ENCODE measurements at places on chromosomes 7 and 10.

DNA sequence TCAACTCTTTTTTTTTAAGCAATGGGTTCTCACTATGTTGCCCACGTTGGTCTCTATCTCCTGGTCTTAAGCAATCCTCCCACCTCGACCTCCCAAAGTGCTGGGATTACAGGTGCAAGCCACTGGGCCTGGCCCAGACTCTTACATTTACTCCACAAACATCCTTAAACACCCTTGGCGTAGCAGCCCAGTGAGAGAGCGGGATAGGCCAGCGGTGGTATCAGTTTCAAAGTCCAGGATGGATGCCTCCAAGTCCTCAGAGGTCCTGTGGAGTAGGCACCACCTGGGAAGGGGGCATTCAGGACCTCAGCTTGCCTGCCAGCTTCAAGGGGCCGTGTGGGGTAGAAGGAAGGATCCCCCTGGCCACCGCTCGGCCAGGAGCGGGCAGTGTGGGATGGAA is 18.1 kb upstream of the VPS37D start:
- DNase-seq, result no peak

DNA sequence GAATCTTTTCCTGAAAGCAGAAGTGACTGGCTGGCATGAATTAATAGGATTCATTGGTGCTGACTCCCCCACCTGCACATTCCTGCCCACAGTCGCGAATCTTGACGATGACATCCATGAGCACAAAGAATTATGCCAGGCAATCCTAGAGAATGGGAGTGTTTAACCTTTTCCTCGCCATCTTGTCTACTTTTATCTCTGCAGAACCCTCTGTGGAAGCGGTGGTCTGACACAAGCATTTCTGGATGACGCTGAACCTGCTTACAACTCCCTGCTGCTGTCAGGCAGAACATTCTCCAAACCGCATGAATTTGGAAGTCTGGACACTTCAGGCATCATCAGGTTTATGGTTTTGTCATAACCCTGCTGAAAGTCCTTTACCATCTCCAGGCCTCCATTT is 36.5 kb downstream of the KLF6 start:
- DNase-seq, result no peak

DNA sequence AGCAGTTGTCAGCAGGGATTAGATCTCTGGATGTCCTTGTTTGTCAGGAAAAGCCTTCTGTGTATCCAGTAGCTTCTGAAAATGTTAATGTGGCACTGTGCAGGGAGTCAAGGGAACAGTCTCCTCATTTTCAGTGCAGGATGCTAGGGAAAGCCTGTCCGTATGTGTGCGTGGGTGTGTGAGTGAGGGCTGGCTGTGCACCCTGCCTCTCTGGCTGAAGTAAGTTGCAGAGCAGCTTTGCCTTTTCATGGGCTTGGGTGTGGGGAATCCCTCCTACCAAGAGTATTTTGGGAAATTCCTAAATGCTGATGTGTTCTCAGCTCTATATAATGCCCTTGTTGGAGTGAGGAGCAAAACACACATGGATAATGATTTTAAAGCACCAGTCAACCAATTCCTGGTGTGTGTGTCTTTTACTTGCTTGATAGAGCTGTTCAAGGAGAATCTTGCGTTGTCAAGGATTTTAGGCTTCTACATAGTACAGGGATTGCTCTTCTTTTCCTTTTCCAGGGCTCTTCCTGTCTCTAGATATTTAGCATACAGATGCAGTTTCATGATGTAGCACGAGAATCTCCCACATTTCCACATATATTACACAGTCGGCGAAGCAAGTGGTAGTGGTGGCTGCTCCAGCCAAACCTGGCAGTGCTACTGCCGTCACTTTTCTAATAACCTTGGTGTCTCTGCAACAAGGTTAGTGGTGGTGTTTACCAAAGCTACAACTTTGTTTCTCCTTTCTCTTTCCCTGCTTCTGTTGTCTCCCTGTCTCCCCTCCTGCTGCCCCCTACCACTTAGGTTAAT is 92.8 kb downstream of the MCU start:
- no peak for DNase-seq

GRCh38 chr10:87960230-87960629 is 96.8 kb downstream of the PTEN start:
- DNase-seq, result no peak

- no peak for DNase-seq
Measured at GRCh38 chr7:96921231-96921630, 84.1 kb upstream of the DLX6 start.

- no peak for DNase-seq
Measured at GRCh38 chr10:97029271-97029670, 156.5 kb downstream of the SLIT1 start.

DNA sequence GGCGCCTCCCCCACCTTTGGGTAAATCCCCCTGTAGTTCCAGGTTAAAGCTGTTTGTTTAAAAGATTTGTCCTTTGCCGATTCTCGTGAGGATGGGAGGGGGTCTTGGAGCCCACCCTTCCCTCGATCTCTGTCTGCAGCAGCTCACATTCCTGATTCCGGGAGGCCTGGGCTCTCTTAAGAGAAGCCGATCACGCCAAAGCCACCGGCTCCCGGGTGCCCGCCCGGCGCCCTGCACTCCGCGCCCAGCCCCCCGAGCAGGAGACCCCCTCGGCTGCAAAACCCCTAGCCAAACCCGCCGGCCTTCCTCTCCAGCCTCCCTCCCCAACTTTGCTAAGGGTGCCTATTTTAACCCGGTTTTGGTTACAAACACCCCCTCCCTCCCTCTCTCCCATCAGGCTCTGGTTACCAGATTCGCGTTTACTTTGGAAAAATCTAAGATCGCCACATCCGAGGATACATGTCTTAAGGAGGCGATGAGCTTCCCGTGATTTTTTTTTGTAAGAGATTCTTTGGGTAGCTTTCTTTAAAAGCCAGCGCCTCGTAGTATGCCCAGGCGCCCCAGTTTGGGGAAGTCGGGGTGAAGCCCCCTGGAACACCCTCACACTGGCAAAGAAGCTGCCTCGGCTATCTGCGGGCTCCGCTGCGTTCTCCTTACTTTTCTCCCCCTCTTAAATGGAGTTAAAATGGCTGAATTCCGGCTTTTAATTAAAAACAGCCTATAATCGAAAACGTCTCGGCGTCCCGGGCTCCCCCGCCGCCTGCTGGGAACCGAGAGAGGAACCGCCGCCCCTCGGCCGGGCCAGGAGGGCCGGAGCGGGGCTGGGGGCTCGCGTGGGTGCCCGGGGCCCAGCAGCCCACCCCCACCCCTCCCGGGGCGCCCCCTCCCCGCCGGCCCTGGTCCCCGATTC is 983 bp downstream of the TNRC18 start:
- DNase-seq, result no peak

DNA sequence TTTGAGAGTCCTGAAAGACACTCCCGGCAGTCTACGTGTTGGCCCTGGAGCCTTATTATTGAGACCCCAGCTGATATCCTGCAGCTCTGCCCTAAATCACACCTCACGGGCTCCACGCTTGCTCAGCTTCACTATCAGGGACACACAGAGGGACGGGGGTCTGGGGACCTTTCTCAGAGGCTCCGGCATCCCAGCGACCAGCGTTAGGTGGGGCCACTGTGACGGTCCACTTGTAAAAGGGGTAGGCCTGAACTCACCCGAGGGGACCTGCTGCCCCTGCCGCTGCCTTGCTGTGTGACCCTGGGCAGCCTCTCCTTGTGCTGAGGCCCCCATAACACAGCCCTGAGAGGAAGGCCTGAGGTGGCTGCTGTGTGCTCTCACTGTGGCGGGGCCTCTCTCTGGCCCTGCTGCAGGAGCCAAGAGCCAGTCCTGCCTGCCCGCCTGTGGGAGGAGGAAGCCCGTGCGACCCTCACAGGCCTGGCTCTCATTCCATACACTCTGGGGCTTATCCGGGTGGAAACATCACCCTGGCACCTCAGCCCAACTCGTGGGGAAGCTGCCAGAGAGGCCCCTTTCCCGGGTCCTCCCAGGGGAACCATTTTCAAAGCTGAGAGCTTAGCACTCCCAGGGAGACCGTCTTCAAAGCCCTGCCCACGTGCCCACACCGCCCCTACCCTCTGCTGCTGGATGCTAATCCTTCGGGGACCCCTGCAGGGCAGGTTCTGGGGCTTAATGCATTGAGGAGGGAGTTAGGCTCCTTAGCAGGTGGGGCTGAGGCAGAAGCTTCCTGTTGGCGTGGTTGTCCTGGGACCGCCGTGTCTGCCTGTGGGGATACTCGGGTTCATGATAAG is 21.7 kb downstream of the AQP1 start:
- DNase-seq, result no peak

- DNase-seq, result no peak
Measured at GRCh38 chr7:14761510-14762296, 140.8 kb downstream of the DGKB start.

DNA sequence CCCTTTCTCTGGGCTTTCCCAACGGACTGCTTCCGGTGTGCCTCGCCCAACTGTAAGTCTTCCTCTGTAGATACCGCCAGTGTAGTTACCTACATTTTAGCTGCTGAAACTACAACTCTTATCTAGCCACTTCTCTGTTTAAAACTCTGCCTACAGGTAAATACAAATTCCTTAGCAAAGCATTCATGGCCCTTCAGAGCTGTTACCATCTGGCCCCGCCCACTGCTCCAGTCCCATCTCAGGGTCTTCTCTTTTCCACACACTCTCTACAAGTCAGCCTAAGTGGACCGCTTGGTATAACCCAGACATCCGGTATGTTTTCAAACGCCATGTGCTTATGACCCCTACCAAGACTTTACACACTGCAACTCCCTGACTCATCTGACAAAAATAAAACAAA is 41.0 kb upstream of the LAMB4 start:
- no peak for DNase-seq

GRCh38 chr10:101007915-101008822 is 8.6 kb downstream of the LZTS2 start:
- DNase-seq, result no peak

- no peak for DNase-seq
Measured at GRCh38 chr7:33452805-33453502, 323.6 kb downstream of the BBS9 start.

DNA sequence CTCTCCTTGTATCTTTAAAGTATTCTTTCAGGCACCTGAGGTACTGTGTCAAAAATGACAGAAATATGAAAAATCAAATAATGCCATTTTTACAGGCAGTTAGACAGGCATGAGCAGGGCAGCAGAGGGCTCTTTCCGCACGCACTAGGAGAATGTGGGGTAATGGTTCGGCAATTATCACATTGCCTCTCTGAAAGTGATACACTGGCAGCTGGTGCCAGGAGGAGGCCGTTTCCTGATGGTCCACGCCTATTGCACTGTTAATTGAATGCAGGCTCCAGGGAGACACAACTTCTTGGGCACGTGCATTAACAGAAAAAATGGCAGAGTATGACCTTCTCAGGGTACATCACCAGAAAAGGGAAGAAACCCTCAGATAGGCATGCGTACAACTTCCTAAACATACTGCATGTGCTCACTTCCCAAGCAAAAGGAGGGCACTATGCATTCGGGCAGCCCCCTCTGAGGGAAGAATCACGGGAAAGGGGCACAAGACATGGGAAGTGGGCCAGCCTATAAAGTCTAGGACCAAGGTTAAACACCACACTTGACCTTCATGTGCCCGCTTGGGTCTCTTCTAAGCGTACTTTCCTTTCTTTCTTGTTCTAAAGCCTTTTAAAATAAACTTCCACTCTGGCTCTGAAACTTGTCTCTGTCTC is 161.7 kb downstream of the TNS3 start:
- DNase-seq, result no peak

GRCh38 chr10:71467161-71467560 is 70.4 kb downstream of the CDH23 start:
- DNase-seq, result no peak

- no peak for DNase-seq
Measured at GRCh38 chr10:132929953-132930548, 12.3 kb downstream of the CFAP46 start.

DNA sequence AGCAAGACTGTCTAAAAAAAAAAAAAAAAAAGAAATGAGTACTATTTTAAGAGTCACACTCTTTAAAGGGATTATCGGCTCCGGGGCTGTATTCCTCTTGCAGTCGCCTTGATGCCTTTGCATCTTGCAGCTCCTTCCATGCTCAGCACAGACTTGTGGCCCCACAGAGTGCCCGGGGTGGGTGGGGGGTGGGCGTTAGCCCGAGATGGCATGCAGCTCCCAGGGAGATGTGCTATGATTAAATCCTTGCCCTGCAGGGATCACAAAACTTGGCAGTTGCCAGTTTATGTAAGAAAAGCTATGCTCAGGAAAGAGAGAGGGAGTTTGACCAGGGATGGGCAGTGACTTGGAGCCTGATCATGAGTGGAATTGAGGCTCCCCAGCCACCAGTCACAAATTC is 81.9 kb downstream of the CCDC3 start:
- no peak for DNase-seq

DNA sequence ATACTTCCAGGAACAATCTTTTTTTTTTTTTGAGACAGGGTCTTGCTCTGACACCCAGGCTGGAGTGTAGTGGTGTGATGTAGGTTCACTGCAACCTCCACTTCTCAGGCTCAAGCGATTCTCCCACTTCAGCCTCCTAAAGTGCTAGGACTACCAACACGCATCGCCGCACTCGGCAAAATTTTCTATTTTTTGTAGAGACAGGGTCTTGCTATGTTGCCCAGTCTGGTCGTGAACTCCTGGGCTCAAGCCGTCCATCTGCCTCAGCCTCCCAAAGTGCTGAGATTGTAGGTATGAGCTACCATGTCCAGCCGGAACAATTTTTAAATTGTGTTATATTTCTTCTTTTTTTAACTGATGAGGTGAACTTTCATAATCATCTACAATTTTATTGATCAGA is 2.1 kb downstream of the ZNF511 start:
- DNase-seq, result no peak

- no peak for DNase-seq
Measured at GRCh38 chr10:126634347-126634746, 36.1 kb downstream of the C10orf90 start.

- DNase-seq, result no peak
Measured at GRCh38 chr10:15789793-15790525, 70.2 kb upstream of the ITGA8 start.

DNA sequence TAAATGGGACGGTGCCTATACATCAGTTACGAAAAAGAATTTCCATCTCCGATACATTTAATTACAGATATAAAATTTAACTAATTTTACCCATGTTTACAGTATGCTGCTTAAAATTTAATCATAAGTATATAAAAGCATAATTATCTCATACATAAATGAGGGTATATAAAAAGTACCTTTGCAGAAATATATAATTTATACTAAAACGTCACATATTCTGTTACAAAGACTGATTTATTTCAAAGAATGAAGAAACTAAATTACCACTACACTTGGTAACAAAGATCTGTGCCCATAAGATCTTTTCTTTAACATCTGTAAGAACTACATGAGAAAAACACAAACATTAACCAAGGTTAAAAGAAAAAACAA is 2.8 kb downstream of the DOCK4 start:
- DNase-seq, result no peak

DNA sequence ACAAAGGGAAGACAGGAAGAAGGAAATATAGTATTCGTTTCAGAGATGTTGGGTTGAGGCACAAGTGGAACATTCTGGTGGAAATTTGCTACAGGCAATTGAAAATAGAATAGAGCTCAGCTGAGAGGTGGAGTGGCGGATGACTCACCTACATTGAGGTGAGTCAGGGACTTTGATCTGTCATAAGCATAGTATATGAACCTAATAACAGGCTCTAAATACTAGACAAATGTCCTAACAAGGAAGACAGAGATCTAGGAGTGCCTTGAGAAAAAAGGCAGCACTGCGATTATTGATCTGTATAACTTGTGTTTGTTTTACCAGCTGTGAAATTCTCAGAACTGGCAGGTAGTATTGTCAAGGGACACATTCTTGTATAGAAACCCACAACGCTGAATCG is 907 bp upstream of the IFRD1 start:
- DNase-seq, result peak; percentile 31

- DNase-seq, result no peak
Measured at GRCh38 chr7:131241386-131241785, 86.3 kb upstream of the MKLN1 start.

GRCh38 chr7:77199013-77199966 is at the start of gene FGL2:
Gene FGL2, minus strand, starts transcription at chr7:77199819. Its CDS starts 26 bp downstream, at chr7:77199793.
- peak; percentile 18 for DNase-seq

- no peak for DNase-seq
Measured at GRCh38 chr10:69088471-69088769, 517 bp downstream of the SRGN start.

Measured in activated T-cell treated with anti-CD3 and anti-CD28 coated beads for 48 hours (primary cell).